ENCODE measurements at places on chromosomes 12 and 14. TPM values are rescaled to one million over a fixed set of nuclear protein-coding genes. Genes with fewer than 3 reads are reported as not detected.

The GALNT16 gene
- total RNA-seq: 3.4 TPM

The CLEC1A gene
- not detected for total RNA-seq

The OR6C65 gene
- not detected for total RNA-seq

The KRT1 gene
- total RNA-seq: not detected

The SPTB gene
- 1.5 TPM for total RNA-seq

The EXD2 gene
- total RNA-seq: 14.3 TPM

The IFT43 gene
- total RNA-seq: 40.6 TPM

The PXN gene
- total RNA-seq: 212 TPM

The CDKN3 gene
- 76.9 TPM for total RNA-seq

The LARP4 gene
- 39.7 TPM for total RNA-seq

The WNT1 gene
- not detected for total RNA-seq

The CLEC12A gene
- not detected for total RNA-seq

The RPS6KL1 gene
- total RNA-seq: 0.28 TPM

The PLEKHG7 gene
- total RNA-seq: not detected

Measured in A549 treated with Mapracorat at 1 μM for 4 hours (cell line).